ENCODE measurements at places on chromosomes 12 and 14.

DNA sequence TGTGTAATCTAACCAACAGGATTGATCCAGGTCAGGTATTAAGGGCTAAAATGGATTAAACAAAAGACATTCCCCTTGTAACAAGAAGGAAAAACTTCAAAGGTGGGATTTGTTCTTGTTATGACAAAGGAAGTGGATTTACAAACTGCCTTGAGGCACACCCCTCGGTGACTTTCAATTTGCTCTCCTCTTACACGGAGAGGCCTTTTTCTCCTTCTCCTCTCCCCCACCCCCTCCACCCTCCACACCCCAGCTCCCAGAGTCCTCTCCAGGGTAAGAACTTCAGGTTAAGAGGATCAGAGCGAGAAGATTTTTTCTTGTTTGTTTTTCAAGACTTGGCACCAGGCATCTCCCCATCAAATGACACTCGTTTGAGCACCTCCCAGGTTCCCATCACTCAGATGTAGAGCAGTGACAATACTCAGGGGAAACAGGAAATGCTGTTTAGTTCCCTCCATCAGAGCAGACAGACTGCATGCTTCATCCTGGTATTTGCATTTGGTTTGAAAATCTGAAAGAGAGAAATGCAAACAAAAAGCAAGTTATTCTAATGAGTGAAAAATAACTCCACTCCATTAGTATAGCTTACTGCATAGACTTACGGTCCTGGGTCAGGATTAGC is 77.6 kb upstream of the TMEM260 start:
- DNase-seq, result no peak

- DNase-seq, result no peak
Measured at GRCh38 chr12:75706786-75707605, 195.6 kb upstream of the KRR1 start.

DNA sequence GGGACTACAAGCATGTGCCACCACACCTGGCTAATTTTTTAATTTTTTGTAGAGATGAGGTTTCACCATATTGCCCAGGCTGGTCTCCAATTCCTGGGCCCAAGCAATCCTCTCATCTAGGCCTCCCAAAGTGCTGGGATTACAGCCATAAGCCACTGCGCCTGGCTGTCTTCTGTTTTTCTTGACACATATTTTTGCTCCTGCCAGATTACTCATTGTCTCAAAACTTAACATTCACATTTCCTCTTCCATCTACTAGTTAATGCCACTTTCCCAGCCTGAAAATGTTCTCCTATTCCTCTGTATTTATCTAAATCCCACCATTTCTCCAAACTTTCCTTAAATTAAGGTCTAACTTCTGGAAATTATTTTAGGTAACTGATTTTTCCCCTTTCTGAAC is 36.2 kb upstream of the KCNH3 start:
- DNase-seq, result no peak

- no peak for DNase-seq
Measured at GRCh38 chr12:95882080-95882479, 23.3 kb downstream of the SNRPF start.

DNA sequence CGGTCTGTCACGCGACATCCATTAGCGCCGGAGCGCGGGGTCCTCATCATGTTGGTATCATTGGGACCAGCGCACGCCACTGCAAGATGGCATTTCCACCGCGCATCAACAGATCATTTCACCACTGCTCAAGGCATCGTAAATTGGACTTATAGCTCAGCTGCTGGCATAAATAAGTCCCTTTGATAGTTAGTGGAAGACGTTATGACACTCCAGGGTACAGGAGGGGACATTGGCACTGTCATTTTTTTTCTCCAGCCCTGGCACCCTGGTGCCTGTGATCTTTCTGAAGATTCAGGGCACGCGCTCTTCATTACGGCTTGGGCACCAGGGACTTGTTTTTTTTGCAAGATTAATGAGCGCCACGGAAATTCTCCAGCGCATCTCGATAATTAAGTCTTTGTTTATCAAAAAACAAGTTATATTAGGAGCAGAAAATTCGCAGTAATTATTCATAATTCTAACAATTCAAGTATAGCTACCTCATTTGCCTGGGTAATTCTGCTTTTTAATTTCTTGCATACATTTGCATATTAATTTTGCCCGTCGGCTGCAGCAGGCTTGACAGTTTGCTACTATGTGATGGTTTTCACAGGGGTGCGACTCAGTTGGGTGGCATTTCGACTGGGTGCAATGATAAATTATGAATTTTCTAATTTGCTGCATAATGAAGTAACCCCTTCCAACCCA is 167.7 kb downstream of the VRK1 start:
- no peak for DNase-seq

GRCh38 chr12:34368079-34368478 is 345.8 kb downstream of the ALG10 start:
- DNase-seq, result no peak

DNA sequence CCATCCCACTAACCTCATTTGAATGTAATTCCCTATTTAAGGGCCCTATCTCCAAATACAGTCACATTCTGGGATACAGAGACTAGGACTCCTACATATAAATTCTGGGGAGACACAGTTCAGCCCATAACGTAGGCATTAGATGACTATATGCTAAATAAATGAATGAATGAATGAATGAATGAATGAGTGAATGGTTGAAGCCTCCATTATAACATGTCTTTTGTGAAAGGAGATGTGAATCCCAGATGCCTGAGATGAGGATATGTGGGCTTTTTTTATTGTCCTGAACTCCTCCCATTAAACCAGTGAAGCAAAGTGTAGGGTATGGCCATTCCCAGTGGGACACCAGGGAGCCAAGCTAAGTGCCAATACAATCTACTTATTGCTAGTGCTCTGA is 20.5 kb upstream of the TMEM233 start:
- no peak for DNase-seq

DNA sequence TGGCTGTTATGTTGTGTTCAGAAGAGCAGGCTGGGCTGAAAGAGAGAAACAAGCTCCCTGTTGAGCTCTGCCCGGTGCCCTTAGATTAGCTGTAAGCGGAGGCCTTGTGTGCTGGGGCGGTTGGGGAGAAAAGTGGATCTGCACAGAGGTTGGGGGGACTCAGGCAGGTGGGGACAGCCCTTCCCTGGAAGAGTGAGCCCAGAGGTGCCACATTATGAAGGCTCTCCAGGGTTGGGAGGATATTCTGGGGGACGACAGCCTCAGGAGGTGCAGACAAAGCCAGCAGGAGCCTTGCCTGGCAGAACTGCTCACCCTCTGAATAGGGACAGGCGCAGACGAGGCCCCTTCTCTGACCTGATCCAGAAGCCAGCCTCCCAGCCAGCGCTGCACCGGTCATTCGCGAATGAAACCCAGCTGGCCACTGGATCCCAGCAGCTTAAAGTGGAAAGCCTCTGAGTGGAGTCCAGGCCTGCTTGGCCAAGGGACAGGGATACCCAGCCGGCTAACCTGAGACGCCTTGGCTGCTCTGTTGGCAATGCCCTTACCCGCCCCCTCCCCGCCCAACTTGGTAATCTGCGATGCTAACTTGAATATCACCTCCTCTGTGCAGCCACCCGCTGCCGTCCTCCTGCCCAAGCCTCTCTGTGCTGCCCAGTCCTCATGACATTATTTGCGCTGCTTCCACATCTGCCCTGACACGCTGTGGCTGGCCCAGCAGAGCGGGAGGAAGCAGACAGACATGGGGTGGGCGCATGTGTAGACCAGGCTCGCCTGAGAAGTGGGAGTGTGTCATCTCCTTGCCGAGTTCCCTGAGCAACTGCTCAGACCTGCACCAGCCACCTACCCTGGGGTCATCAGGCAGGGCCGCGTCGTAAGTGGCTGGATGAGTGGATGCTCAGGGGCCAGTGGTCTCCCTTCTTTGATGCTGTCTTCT is 5.6 kb downstream of the HIP1R start:
- no peak for DNase-seq
